ENCODE measurements at places on chromosomes 5 and 9. TPM values are rescaled to one million over a fixed set of nuclear protein-coding genes. Genes with fewer than 3 reads are reported as not detected.

TENT4A gene
- polyA plus RNA-seq = 10.9 TPM

- H3K36me3 ChIP-seq = no peaks in the 10 kb centered on the region
- no peaks in the 10 kb centered on the region for H3K4me1 ChIP-seq
- H3K27ac ChIP-seq = no peak overlapping the region
- H3K27me3 ChIP-seq = no peaks in the 10 kb centered on the region
These were observed 105.7 kb upstream of the GHR start for GRCh38 chr5:42317575-42317974.

GRCh38 chr9:13500034-13500433 lies 220.5 kb upstream of the MPDZ start:
- no peaks in the 10 kb centered on the region for H3K36me3 ChIP-seq
- DNase-seq = no peak
- H3K27me3 ChIP-seq = no peaks in the 10 kb centered on the region
- no peak overlapping the region for H3K4me3 ChIP-seq
- no peaks in the 10 kb centered on the region for H3K4me1 ChIP-seq
- H3K27ac ChIP-seq = no peak overlapping the region

GRCh38 chr5:156411185-156411613 lies 84.2 kb downstream of the SGCD start:
- peak; percentile 60 for DNase-seq
- no peaks in the 10 kb centered on the region for H3K36me3 ChIP-seq
- no peak overlapping the region for H3K4me3 ChIP-seq
- no peak overlapping the region for H3K27ac ChIP-seq
- H3K4me1 ChIP-seq = no peaks in the 10 kb centered on the region

GRCh38 chr5:138639326-138639725 lies 64.1 kb upstream of the HSPA9 start:
- H3K36me3 ChIP-seq = no peaks in the 10 kb centered on the region
- H3K27ac ChIP-seq = no peak overlapping the region
- DNase-seq = no peak
- no peak overlapping the region for H3K4me3 ChIP-seq

DNA sequence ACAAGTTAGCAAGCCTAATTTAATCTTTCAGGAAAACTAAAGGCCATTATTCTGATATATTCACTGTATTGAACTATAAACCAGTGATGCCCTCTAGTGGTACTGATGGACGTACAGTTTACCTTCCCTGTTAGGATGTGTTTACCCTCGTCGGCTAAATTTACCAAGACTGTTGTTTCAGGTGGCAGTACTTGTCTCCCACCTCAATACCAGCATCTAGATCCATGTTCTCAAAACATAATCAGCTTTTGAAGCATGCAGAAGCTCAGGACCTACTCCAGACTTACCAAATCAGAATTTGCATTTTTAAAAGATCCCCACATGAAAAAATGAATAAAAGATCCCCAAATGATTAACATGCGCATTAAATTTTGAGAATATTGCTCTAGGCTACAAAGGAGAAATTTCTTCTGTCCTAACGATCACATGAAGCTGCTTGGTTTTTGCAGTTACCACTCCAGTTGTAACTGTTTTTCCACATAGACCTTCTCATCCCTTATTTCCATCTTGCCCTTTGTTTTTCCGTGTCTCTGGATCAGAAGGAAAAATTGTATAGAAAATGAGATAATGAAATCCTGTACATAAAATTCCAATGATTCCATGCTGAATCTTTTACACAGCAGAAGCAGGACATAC lies 3.2 kb upstream of the BAAT start:
- no peaks in the 10 kb centered on the region for H3K4me1 ChIP-seq
- H3K27me3 ChIP-seq = no peaks in the 10 kb centered on the region
- DNase-seq = peak; percentile 67
- peaks cover 14% of the 10 kb centered on the region for H3K36me3 ChIP-seq

DNA sequence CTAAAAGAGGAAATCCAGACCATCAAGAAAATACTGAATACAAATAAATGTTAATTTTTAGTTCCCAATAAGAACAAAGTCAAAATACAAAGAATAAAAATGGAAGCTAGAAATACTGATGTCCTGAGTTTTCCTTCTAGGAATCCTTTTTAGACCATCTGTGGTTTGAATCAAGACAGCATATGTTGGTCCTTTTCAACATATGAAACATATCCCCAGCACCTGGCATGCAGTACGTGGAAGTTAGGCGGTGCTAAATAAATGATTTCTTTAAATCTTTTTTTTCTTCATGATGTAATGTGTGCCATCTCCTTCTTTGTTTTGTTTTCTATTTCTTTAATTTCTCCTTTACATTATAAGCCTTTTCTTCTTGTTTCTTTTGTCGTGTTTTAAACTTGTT lies 34.0 kb downstream of the KIAA1958 start:
- no peaks in the 10 kb centered on the region for H3K4me1 ChIP-seq
- no peaks in the 10 kb centered on the region for H3K27me3 ChIP-seq
- H3K4me3 ChIP-seq = no peak overlapping the region
- H3K36me3 ChIP-seq = no peaks in the 10 kb centered on the region
- H3K27ac ChIP-seq = no peak overlapping the region
- no peak for DNase-seq

CCNO gene
- polyA plus RNA-seq = 0.72 TPM

- peaks cover 5% of the 10 kb centered on the region for H3K4me1 ChIP-seq
- no peaks in the 10 kb centered on the region for H3K36me3 ChIP-seq
- no peak for DNase-seq
- H3K27ac ChIP-seq = no peak overlapping the region
These were observed 21.7 kb downstream of the IGIP start for GRCh38 chr5:140147460-140147859.

DNA sequence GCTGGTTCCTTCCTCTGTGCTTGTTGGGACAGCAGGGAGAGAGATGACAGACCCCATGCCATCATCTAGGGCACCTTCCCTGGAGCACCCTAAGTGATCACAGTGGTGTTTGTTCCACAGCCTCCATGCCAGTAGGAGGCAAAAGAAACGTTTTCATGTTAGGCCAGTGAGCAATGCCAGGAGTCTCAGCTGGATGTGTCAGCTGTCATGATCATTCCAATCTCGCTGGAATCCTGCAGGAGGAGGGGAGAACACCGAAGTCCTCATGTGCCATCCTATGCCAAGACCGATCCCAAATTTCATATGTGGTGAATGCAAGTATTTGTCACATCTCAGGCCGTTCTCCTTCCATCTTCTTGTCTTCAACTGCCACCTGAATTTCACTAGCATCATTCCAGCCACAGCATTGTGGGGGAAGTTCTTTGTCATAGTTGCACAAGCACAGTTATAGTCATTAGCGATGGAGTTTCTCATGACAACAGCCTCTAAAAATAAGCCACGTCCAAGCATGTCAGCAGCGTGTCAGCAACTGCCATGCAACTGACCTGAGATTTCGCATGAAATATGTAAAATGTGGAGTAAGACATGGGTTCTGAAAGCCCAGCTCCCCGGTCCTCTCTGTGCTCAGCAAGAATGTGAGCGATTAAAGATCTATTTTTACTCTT lies 97.2 kb upstream of the DNAH5 start:
- H3K27me3 ChIP-seq = no peaks in the 10 kb centered on the region
- no peak overlapping the region for H3K4me3 ChIP-seq
- H3K27ac ChIP-seq = no peak overlapping the region
- H3K36me3 ChIP-seq = no peaks in the 10 kb centered on the region

DNA sequence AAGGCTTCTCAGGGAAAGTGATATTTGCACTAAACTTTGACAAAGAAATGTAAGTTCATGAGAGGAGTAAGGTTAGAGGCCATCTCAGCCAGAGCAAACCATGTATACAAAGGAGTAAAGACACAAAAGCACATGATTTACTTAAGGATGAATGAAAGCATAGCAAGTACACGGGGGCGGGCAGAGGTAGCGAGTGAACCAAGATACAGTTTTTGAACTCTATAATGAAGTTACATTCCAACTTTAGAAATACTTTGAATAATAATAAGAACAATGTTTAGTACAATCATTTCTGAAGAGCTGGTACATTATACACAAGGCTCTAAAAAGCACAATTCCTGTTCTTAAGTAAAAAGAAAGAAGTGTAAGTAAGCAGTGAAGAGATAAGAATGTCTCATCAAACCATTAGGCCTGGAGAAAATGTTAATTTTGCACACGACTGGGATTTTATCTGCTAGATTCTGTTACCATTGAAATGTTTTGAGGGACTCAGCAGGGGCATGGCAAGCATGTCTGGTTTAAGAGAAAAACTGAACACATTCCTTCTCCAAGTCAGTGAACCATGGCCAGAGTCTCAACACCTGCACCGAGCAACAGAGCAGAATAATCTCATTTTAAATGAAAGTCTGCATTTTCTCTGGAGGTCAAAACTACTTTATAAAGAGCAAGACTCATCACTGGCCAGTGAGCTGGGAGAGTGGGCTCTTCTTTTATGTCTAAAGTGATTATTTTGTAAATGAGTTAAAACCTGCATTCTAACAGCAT lies 147.6 kb upstream of the TRPM3 start:
- no peak for DNase-seq
- H3K4me3 ChIP-seq = no peak overlapping the region
- H3K36me3 ChIP-seq = no peaks in the 10 kb centered on the region
- no peaks in the 10 kb centered on the region for H3K27me3 ChIP-seq

DNA sequence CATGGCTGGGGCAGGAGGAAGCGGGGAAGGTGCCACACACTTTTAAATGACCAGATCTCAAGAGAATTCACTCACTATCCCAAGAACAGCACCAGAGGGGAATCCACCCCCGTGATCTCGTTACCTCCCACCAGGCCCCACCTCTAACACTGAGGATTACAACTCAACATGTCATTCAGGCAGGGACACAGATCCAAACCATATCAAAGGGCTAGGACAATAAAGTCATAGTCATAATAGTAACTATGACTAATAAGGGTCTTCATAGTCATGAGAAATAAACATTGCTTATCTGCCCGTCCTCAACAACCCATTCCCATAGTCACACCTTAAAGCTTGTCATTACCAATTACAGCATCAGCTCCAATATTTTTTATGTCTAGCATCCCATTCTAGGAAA lies 65.3 kb upstream of the SMC2 start:
- DNase-seq = no peak
- H3K27ac ChIP-seq = no peak overlapping the region
- H3K27me3 ChIP-seq = no peaks in the 10 kb centered on the region
- no peaks in the 10 kb centered on the region for H3K4me1 ChIP-seq

- no peak overlapping the region for H3K27ac ChIP-seq
- no peaks in the 10 kb centered on the region for H3K4me1 ChIP-seq
- peaks cover 8% of the 10 kb centered on the region for H3K36me3 ChIP-seq
- DNase-seq = no peak
- no peak overlapping the region for H3K4me3 ChIP-seq
These were observed 37.7 kb downstream of the TPPP start for GRCh38 chr5:655406-655805.

KCNMB1 gene
- polyA plus RNA-seq = 3.9 TPM

GRCh38 chr5:66426259-66427138 lies 169.7 kb upstream of the MAST4 start:
- H3K4me3 ChIP-seq = no peak overlapping the region
- H3K4me1 ChIP-seq = no peaks in the 10 kb centered on the region
- H3K36me3 ChIP-seq = no peaks in the 10 kb centered on the region
- H3K27me3 ChIP-seq = peaks cover 2% of the 10 kb centered on the region
- no peak for DNase-seq

RC3H2 gene
- polyA plus RNA-seq = 37.7 TPM

DNA sequence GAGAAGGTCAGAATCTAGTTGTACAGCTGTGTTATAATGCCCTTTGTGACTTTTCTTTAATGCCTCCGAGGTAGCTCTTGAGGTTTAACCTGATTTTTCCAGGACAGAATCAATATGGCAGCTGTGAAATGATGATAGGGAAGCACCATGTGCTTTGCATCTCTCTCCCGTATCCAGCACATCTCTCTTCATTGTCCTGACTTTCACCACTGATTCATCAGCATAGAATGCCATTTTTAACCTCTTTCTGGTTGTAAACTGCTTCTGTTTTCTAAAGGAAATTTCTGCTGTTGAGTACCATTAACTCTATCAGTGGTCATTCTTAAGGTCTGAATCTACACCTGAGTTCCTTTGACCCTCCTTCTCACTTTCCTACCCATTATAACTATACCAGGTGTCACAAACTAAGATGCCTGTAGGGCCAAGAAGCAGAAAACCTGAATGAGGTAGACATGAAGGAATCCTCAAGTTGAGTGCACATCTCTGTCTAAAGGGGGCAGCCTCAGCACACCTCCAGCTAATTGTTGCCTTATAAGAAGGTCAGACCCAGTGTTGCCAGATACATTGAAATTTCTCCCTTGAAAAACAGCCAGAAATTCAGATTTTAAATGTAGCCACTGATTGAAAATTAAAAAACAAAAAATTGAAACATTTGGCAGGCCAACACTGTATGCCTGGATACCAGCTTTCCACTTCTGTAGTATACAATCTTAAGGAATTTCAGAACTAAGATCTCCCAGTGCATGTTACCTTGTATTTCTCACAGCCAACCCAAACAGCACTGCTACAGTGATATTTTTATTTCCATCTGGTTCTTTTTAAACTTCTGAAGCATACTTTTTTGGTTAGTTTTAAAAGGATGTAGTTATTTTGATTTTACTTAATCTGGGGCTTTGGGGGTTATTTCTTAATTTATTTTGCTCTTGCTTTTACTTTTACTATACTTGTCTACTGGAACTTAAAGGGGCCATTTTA lies 35.8 kb upstream of the TLX3 start:
- no peaks in the 10 kb centered on the region for H3K36me3 ChIP-seq
- H3K27ac ChIP-seq = no peak overlapping the region
- H3K4me3 ChIP-seq = no peak overlapping the region
- no peaks in the 10 kb centered on the region for H3K4me1 ChIP-seq

MEIKIN gene
- polyA plus RNA-seq = not detected

COL23A1 gene
- 28.9 TPM for polyA plus RNA-seq

DNA sequence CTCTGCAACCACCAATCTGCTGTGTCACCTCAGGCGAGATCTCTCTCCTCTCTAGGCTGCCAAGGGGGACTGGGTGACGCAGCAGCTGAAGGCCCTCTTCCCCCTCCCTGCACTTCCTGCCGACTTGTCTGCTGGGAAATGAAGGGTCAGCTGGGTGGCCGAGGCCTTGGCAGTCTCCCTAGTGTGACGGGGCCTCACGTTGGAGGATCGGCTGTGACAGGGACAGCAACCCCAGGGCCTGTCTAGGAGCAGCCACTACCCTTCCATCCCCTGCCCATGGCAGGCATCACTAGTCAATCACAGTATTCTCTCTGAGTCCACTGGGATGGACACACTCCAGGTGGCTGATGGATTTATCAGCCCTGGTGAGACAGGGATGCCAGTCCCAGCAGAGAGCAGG lies 107.3 kb upstream of the SARDH start:
- H3K27me3 ChIP-seq = no peaks in the 10 kb centered on the region
- H3K36me3 ChIP-seq = no peaks in the 10 kb centered on the region
- no peak for DNase-seq
- H3K4me3 ChIP-seq = no peak overlapping the region
- H3K4me1 ChIP-seq = peaks cover 10% of the 10 kb centered on the region
- peak overlapping the region; percentile 83 for H3K27ac ChIP-seq

- H3K4me1 ChIP-seq = no peaks in the 10 kb centered on the region
- no peak for DNase-seq
- H3K36me3 ChIP-seq = no peaks in the 10 kb centered on the region
- no peak overlapping the region for H3K4me3 ChIP-seq
- no peaks in the 10 kb centered on the region for H3K27me3 ChIP-seq
- no peak overlapping the region for H3K27ac ChIP-seq
These were observed 330.7 kb downstream of the LRRC70 start for GRCh38 chr5:62909326-62909725.

All from cardiac muscle cell (in vitro differentiated cells and primary cell).